Stimulated activated CD4-positive, alpha-beta T cell treated with anti-CD3 and anti-CD28 coated beads, Interleukin-4, amount 100 ng/mL, for 4 hours (primary cell): ENCODE measurements at places on chromosomes 3 and 15.
A peak's percentile ranks its signal among the peaks of the same experiment; 100 is the strongest.

GRCh38 chr15:62173215-62173614, 8.1 kb upstream of the C2CD4B start:
- no peak for DNase-seq

DNA sequence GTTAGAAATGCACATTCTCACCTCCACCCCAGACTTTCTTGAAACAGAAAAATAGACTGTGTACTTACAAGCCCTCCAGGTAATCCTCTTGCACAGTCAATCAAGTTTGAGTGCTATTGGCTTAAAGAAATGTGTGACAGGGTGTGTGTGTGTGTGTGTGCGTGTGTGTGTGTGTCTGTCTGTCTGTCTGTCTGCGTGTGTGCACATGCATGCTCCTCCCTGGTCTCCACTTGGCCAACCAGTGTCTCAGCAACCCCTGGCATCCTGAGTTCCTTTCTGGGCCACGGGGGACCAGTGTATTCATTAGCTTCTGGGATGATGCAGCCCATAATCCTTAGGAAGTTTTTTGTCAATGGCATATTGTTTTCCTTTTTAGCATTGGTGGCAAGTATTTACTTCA, 128.8 kb upstream of the IL12A start:
- DNase-seq = no peak

- no peak for DNase-seq
Observed at GRCh38 chr15:48373821-48374451, 42.7 kb downstream of the DUT start.

DNA sequence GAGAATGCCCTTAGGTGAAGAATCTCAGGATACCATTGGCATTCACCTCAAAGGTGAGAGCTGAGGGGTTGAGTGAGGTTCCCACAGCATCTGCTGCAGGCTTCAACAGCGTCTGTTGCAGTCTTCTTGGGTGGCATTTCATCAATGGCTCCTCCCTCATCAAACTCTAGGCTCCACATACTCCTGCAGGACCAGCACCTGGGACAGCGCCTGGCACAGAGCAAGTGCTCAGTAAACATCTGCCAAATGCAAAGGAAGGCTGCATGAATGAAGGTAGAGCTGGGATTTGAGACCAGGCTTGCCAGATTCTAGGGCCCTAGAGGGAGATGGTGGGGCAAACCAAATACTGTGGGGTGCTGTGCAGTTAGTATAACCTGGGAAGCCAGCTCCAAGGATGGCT, 9.6 kb downstream of the TRH start:
- no peak for DNase-seq

DNA sequence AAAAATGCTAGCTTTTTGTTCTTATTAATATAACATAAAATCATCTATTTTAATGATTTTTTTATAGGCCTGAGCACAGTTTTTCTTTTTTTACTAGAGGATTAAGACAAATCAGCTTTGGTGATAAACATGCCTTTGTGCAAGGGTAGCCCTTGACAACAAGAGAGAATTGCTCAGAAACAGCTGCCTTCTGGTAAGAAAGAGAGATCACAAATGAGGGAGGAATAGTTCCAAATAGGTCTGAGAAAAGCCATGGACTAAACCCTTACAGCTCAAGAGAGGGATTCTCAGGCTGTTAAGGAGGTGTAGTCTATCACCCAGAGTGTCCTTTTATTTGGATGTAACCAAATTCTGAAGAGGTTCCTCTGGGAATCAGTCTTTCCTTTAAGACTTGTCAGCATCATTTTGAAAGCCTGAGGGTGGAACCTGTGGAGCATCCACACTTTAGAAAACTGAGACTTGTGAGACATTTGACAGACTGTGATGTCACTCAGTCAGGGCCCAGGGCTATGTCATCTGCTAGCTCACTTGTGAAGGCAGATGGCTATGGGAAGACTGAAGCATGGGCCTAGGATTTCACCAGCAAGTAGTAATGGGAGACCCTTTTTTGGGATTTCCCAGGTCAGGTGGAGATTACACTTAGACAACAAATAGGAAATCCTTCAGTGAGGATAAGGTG, 102.9 kb upstream of the KCNAB1 start:
- no peak for DNase-seq

DNA sequence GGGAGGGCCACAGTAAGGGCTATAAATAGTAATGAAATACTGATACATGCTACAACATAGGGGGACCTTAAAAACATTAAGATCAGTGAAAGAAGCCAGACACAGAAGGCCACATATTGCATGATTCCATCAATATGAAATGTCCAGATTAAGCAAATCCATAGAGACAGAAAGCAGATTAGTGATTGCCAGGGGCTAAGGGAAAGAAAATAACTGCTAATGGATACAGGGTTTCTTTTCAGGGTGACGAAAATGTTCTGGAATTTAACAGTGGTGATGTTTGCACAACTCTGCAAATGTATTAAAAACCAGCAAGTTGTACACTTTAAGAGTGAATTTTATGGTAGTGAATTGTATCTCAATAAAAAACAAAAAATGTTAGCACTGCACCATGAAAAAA, 37.0 kb downstream of the PIK3R4 start:
- DNase-seq = no peak

- no peak for DNase-seq
Observed at GRCh38 chr3:23242106-23242505, 39.0 kb downstream of the UBE2E2 start.

- no peak for DNase-seq
Observed at GRCh38 chr15:69954666-69955065, 143.1 kb downstream of the TLE3 start.

- DNase-seq = no peak
Observed at GRCh38 chr15:52031556-52031955, 12.5 kb downstream of the MAPK6 start.

DNA sequence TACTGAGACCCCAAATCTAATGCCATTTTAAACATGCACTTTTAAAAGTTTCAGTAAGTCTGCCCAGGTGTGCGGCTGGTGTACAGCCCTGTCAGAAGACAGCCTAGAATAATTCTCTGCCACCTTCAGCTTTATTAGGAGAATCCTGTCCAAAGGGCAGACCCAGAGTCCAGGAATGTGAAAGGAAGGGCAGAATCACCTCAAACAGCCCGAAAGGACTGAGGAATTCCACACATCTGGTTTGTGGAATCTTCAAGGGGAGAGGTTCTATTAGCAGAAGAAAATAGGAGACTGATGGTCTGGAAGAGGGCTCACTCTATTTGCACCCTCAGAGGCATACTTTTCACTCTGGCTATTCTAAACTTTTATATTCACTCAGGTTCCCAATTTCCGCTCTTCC, 46.6 kb downstream of the TYRO3 start:
- no peak for DNase-seq

DNA sequence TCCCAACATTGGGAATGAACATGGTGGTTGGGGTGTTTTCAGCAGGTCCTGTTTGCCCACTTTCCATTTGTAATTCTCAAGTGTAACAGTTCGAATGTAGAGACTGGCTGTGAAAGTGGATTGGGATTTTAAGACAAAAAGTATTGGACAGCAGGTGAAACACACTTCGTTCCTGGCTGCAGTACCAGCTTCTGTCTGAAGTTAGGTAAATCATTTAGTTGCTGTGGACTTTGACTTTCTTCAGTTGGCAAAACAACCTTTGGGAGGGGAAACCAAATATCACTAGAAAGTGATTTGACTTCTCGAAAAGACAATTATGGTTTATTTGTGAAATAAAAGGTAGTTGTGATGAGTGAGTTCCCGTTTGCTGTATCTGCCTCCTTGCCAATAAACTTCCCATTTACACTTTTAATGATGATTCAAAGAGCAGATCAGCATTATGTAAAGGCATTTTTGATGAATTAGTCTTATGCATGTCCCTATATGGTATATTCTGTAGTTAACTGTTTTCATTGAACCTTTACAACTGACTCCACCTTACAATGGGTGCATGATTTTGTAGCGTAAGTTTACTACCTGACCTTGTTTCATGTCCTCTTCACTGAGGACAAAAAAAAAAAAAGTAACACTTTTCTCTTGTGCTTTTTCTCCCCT, 34.0 kb downstream of the FNDC3B start:
- no peak for DNase-seq

DNA sequence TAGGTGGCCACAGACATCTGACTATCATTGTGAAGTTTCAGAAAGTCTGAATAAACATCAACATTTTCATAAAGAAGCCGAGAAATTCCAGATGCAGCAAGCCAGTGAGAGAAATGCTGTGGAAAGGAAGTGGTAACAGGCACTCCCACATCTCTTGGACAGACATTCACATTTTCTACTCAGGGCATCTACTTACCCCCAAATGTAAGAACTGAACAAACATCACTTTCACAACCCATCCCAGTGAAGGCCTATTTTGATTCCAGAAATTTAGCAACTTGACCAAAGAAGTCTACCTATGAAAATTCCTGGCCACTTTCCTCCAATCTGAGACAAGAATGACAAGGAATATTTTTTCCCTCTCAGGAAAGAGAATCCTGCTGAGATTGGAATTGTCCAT, 224.8 kb upstream of the DCBLD2 start:
- DNase-seq = no peak

DNA sequence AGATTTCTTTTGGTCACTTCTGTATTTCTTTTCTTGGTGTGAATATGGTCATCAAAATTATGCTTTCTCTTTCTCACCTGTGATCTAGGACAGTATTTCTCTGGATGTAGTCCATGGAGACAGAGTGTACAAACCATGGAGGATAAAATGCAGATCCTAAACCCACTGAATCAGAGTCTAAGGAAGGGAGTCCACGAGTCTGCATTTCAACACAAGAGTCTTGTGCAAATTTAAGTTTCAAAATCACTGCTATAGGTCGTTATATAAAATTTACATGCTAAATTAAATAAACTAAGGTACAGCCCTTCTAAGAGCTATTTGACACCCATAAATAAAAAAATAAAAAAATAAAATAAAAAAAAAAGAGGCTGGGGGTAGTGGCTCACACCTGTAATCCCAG, 17.3 kb upstream of the UBE2E2 start:
- DNase-seq = no peak

- DNase-seq = no peak
Observed at GRCh38 chr3:104437891-104438290, 928.8 kb upstream of the ALCAM start.

- no peak for DNase-seq
Observed at GRCh38 chr3:128805772-128806171, 73.6 kb upstream of the ACAD9 start.

DNA sequence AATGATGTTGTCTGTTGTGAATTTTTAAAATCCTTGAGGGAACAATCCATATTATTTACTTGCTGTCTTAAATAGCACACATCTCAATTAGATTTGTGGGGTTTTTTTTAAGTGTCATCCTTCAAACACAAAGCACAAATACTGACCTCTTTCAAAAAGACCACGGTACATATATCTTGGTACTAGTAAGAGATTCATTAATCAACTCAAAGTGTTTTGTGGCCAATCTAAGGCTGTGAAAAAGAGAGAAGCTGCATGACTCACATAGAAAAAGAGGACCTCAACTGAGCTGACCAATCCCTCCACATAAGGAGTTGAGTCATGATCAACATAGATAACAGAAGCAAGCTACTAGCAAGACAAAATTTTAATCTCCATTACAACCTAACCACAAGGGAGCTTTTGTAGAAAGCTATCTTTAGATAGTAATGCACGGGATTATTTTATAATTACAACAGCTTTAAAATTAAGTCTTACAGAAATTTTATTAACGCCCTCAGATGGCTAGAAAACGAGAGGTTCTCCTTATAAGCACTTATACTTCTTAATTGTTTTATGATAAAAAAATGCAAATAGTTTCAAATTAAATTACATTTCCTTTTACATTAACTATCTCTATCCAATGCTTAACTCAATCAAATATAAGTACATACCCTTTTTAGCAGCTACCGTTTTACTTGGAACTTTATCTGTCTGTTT, 60.5 kb downstream of the TOP2B start:
- DNase-seq = no peak

- DNase-seq = no peak
Observed at GRCh38 chr3:143720381-143720780, 127.9 kb downstream of the SLC9A9 start.

- no peak for DNase-seq
Observed at GRCh38 chr15:91182101-91182500, 82.0 kb downstream of the SV2B start.

GRCh38 chr15:73751511-73751898, 1.6 kb downstream of the INSYN1 start:
- no peak for DNase-seq

DNA sequence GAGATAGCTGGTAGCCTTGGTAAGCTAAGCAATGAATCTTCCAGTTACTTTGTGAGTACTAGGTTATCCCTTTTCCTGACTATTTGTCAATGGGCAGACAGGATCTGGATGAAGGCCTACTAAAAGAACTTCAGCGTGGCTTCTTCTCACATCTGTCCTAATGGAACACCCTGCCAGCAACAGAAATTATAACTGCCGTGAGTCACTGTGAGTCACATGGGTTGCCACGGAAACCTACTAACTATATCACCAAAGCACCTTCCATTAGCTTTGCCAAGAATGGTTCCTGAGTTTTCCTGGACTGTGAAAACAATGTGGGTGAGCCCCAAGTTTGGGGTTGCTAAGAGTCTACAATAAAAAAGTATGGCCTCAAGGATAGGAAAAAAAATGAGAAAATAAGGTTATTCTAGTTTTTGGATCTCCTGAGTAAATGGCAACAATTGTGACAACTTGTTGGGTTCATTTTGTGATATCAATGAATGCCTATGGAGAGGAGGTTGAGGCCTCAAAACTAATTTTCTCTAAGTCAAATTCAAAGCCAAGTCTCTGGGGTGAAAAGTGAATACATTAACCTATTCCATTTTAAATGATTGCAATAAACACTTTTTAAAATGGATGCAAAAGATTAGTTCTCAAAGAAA, 195.1 kb upstream of the ICE2 start:
- DNase-seq = peak; percentile 41

DNA sequence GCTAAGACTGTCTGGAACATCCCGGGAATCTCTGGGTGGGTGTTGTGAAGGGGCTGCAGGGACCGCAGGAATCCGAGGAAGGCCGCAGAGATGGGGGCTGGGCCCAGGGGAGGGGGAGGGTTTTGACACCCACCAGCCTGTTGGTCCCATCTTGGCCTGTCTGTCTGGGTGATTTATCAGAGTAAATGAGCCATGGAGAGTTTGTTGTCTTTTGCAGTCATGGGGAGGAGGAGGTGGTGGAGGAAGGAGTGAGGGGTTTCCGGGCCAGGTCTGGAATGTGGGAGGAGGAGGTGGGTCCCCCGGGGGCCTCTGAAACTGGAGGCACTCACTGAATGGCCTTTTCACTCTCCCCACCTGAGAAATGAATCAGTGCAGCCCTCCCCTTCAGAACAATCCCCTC, 11.5 kb downstream of the SEMA3F start:
- DNase-seq = no peak
